ENCODE measurements at places on chromosomes 6 and 20. TPM values are rescaled to one million over a fixed set of nuclear protein-coding genes. Genes with fewer than 3 reads are reported as not detected.

The LY86 gene
- total RNA-seq: 1.1 TPM

The BPIFB2 gene
- not detected for total RNA-seq

The PLCB1 gene
- total RNA-seq: 7.7 TPM

The MATN4 gene
- not detected for total RNA-seq

The USP49 gene
- total RNA-seq: 1.3 TPM

DNA sequence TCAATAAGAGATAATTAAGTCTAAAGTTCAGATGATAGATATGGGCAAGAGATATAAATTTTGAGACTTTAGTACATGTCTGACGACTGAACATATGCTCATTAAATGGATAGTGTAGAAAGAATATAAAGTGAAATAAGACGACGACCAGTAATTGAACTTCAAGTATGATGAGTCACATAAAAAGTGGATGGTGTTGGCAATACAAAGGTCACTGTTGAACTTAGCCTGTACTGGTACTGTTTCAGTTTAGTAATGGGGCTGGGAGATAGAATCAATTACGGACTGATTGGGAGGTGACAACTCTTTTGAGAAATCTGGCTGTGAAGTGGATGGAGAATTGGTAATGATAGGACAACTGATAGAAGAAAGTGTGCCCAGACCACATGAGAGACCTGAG lies 68.1 kb downstream of the IBTK start:
- DNase-seq: no peak

DNA sequence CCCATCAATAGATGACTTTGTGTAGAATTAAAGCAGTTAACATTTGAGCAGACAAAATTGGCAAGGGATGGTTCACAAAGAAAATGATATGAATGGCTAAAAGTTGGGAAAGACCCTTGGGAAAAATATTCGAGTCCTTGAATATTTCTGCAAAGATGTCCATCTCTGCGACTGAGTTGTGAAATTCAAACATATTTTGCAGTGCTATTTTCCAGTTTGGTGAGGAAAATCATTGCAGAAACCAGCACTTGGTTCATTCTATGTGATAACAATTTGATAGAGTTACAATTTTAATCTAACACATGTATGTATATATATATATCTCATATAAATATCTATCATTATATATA lies 6.1 kb upstream of the PRELID3B start:
- no peak for DNase-seq

- DNase-seq: no peak
Observed at GRCh38 chr6:137025786-137026730, 18.7 kb downstream of the IL20RA start.

DNA sequence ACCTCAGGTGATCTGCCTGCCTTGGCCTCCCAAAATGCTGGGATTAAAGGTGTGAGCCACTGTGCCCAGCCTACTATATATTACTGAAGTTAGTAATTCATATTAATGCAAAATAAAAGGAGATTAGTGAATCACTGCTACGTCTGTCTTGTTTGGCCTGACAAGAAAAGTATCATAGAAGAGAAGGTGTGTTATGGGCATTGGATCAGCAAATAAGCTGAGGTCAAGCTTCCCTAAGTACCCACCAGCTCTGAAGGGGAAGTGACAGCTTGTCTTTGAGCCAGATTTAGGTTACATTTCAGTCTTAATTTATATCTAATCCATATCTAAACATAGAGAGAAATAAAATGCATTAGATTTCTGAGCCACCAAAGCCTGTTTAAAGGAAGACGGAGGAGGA lies 7.1 kb downstream of the SGK1 start:
- no peak for DNase-seq

DNA sequence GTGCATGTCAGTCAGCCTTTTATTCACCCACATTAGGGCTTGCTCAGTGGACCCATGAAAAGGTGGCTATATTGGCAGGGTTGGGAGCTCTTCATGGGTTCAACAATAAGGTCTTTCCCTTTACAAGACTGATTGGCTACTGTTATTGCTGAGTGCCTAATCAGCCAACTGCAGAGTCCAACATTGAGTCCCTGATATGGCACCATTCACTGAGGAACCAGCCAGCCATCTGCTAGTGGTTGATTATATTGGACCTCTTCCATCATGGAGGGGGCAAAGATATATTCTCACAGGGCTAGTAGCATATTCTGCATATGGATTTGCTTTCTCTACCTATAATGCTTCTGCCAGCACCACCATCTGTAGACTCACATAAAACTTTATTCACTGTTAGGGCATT lies 69.9 kb downstream of the CDKAL1 start:
- no peak for DNase-seq

DNA sequence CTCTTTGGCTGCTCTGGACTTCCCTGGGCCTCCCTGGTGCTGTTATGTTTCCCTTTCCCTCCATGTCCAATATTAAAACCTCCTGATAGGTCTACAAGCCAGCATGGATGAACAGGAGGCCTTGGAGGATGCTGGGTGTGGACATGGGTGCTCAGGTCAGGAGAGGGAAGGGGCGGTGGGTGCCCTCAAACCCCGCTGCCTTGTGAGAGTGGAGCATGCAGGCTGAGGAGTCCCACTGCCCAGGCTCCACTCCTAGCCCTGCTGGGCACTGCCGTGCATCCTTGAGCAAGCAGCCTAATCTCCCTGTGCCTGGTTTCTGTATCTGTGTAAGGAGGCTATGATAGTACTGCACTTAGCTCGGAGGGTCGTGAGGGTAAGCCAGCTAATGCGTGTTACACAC lies 18.4 kb upstream of the CCDC167 start:
- no peak for DNase-seq

- no peak for DNase-seq
Observed at GRCh38 chr20:52295556-52295955, 104.0 kb upstream of the ZFP64 start.

DNA sequence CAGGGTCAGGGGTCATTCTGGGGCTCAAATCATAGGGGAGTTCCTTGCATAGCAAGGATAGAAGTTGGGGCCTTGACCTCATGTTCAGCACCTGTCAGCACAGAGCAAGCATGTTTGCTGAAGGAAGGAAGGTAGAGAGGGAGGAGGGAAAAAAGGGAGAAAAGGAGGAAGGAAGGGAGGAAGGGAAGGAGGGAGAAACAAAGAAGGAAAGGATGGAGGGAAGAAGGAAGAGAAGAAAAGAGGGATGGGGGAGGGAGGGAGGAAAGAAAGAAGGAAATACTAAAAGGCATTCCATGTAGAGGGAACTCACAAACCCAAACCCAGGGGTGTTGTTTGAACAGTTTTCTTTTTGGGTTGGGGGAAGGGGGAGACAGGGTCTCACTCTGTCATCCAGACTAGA lies 80.1 kb downstream of the DLGAP4 start:
- no peak for DNase-seq

DNA sequence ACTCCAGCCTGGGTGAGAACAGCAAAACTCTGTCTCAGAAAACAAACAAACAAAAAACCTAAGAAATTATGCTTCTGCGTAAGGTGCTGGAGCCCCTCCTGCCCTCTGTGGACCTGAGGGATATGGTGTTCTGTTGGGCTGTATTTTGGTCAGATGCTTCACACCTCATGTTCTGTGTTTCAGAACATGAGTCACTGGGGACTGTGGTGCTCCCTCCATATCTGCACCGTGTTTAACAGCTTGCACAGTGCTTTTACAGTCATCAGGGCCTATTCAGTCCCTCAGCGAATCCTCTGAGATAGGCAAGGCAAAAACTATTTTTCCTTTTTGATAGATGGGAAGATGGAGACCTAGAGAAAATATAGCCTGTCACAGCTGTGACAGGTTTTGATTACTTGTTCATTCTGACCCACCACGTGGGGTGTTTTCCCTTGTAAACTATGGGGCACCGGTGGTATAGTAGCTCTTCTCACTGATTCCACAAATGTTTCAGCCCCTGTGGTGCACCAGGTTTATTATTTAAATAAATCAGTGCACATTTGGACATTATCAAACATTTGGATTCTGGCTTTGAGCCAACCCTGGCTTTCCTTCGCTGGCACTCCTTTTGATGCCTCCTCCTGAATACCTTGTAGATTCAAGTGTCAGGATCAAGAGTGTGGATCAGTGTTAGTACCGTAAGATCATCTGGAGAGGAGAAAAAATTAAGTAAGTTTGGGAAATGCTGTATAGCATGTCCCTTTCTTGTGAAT lies 9.6 kb downstream of the TTPAL start:
- DNase-seq: no peak

DNA sequence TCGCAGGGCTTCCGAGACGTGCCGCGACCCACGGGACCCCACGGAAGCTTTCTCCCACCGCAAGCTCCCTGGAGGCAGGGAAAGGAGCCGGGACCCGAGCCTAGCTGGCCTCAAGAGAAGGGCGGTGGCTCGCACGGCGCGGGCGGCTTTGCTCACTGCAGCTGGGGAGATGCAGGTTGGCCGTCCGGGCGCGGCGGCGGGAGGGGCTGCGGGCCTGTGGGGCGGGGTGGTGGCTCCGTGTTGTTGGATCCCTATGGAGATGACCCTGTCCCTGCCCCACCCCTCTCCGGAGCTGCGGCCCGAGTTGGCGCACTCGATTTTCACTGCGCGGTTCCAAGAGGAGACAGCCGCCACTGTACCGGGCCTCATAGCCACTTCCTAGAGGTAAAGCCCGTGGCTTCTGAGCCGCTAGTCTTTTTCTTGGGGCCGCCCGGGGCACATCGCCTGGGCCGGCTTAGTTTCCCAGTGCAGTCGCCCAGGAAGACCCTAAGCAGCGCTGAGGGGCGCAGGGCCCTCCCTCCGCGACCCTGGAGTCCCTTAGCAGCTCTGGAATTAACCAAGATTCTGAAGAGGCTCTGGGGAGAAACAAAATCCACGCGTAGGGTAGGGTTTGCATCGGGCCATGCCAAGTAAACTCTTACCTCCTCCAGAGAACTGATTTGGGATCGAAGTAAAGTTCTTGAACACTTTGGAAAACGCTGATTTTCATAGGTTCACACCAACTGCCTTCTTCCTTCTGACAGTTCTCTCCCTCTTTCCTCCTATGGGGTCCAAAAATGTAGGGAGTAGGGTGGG lies at the start of gene ECT2L:
TSS of gene ECT2L (plus strand) at position 279 of the 795 bp plus-strand sequence. CDS start 17,188 bp downstream, outside the sequence.
- peak; percentile 91 for DNase-seq
